ENCODE measurements at places on chromosomes 1 and 21. TPM values are rescaled to one million over a fixed set of nuclear protein-coding genes. Genes with fewer than 3 reads are reported as not detected.

DNA sequence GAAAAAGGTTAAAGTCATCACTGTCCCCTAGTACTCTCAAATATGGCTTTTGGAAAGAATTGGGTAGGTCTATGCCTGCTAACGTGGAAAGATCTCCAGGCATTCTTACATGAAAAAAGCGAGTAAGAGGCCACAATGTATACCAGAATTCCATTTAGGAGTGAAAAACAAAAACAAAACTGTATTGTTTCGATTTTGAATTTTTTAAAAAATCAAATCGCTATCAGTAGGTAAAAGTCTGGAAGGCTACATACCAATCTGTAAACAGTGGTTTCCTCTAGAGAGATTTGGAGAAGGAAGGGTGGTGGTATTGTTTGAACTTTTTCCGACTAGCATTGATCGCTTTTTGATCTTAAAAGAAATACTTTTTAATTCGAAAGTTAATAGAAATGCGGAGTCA lies 55.9 kb downstream of the RRAGC start:
- DNase-seq: no peak

GRCh38 chr1:53340660-53341520 lies 13.0 kb upstream of the LRP8 start:
- no peak for DNase-seq

GRCh38 chr21:15065392-15066122 lies 757 bp upstream of the NRIP1 start:
- peak; percentile 86 for DNase-seq

DNA sequence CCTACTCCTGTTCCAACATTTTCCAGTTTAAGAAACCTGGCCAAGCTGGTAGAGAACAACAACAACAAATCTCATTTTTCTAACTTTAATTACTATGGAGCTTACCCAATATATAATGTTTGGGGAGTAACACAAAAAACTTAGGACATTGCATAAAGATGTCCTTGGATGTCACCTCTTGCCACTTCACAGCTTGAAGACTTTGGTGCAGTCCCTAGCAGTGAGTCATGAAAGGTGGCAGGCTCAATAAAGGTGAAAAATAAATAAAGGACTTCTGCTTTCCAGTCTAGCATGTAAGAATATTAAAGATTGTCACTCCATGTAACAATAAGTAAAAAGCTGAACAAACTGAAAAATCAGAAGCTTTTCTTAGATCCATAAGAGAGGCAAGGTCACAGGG lies 17.6 kb upstream of the SELP start:
- DNase-seq: no peak

- peak; percentile 29 for DNase-seq
Measured at GRCh38 chr1:53365437-53366063, 37.7 kb upstream of the LRP8 start.

DNA sequence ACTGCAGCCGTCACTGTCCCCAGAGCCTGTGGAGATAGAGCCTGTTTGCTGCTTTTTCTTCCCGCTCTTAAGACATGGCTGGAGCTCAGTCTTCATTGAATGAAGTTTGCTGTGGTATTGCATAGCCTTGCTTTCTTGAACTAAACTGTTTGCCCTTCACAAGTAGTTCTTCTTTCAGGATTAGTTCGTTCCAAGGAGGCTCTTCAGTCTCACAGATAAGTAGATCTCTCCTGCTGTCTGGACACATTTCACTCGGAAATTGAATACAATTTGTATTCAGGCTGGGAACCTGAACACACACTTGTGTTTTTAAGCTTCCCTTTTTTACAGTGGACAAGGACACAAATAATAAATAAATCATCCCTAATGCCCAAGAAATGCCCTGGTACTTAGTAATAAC lies 34.7 kb downstream of the IFNAR1 start:
- no peak for DNase-seq

DNA sequence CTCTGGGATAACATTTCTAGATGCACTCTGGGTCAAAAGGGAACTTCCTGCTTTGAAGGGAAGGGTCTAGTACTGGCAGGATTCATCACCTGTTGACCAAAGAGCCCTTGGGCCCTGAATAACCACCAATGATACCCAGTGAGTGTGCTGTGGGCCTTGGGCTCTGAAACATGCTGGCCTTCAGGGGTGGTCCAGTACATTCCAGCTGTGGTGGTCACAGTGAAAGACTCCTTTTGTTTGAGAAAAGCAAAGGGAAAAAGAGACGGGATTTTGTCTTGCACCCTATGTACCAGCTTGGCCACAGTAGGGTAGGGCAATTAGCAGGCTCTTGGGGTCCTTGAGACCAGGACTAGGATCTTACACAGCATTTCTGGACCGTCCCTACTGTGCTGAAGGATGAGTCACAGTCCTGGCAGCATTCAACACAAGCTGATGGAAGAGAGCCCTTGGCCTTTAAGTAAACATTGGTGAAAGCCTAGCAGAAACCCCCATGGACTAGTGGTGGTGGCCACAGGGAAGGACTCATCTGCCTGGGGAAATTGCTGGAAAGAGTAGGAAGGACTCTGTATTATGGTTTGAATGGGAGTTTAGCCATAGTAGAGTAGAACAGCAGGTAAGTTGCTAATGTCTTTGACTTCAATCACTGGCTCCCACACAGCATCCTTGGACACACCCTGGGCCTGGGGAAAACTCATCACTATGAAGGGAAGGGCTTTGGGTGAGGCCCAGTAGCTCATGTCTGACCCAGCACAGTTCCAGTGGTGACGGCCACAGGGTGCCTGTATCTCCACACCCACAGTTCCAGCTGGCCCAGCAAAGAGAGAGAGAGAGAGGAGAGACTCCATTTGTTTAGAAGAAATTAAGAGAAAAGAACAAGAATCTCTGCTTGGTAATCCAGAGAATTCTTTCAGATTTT lies 87.5 kb downstream of the COL24A1 start:
- DNase-seq: no peak

DNA sequence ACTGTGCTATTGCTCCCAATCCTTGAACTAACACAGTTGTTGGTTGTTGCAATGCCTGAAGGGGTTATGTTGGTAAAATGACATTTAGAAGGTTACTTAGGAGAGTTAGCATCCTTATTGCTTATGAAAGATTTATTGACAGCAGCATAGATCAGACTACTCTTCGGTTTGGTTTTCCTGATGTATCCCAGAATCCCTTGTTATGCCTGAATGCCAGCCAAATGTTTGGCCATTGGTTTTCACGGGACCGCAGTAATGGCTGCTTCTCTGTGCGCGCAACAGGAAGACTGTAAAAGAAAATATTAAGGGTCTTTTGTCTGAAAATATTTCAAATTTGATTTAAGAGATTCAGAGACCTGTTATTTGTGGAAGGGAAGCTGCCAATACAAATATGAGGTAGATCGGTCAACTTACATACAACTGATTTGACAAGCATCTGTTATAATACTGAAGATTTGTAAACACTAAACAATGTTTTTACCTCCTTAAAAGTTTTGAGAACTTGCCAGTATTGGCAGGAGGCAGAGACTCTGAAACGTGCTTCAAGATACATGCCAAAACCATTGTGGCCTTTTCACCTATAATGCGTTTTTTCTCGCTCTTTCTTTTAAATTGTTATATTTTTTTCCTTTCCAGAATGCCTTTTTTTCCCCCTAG lies 8.3 kb downstream of the NFIA start:
- DNase-seq: no peak

GRCh38 chr1:205192287-205192686 lies 19.2 kb downstream of the DSTYK start:
- no peak for DNase-seq

- no peak for DNase-seq
Measured at GRCh38 chr1:165960881-165961280, 133.5 kb downstream of the UCK2 start.

DNA sequence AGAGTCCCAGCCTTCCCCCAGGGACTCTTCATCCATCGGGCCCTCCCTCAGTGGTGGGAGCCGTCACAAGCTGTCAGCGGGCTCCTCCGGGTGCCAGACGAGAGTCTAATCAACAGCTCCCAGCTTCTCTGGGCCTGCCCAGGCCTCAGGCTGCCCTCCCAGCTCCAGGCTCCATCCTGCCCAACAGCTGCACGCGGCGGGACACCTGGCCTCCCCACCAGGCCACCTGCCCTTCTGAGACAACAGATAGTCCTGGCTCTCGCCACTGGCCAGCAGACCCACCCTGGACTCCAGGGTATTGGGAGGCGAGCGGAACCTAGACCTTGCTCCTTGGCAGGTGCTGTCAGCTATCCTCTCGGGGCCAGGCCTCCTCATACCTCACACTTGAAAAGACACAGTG lies 3.1 kb downstream of the WNT4 start:
- DNase-seq: no peak

The TLCD4 gene
- total RNA-seq: 18.2 TPM

The IFNLR1 gene
- total RNA-seq: 4.6 TPM

The KCNA10 gene
- total RNA-seq: not detected

The SETD4 gene
- 38.2 TPM for total RNA-seq

The TTC34 gene
- total RNA-seq: 3.0 TPM

The HRNR gene
- not detected for total RNA-seq
